ENCODE measurements at places on chromosomes 12 and 14.
A peak's percentile ranks its signal among the peaks of the same experiment; 100 is the strongest.

- no peak for DNase-seq
These were observed 69.6 kb upstream of the CHST11 start for GRCh38 chr12:104387190-104387589.

GRCh38 chr14:32939254-32940065 lies 781 bp downstream of the NPAS3 start:
- peak; percentile 71 for DNase-seq

- no peak for DNase-seq
These were observed 40.3 kb downstream of the EVL start for GRCh38 chr14:100105357-100106169.

- DNase-seq = no peak
These were observed 349.7 kb downstream of the NRXN3 start for GRCh38 chr14:78519863-78520262.

GRCh38 chr12:91538418-91538817 lies 355.8 kb upstream of the DCN start:
- DNase-seq = no peak

DNA sequence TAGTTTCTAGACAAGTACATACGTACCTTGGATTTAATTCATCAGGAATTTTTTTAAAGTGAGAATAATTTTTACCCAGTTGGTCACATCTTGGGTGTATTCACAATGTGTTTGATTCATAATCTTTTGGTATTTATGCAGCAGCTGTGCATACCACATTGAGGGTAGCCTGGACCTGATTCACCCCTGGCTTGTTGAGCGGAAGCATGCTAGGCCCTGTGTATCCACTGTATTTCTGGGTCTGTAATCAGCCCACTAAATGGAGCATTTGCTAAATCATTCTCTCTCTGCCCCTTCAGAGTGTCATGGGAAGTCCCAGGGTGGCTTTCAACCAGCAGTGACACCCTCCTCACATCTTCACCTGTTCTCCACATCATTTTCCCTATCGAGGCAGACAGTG lies 203.8 kb upstream of the RGS6 start:
- no peak for DNase-seq

GRCh38 chr12:66962290-66962689 lies 283.4 kb upstream of the GRIP1 start:
- DNase-seq = no peak

- DNase-seq = no peak
These were observed 3.2 kb downstream of the MLXIP start for GRCh38 chr12:122081697-122082221.

GRCh38 chr12:57929092-57929830 lies 12.1 kb upstream of the ATP23 start:
- DNase-seq = no peak

DNA sequence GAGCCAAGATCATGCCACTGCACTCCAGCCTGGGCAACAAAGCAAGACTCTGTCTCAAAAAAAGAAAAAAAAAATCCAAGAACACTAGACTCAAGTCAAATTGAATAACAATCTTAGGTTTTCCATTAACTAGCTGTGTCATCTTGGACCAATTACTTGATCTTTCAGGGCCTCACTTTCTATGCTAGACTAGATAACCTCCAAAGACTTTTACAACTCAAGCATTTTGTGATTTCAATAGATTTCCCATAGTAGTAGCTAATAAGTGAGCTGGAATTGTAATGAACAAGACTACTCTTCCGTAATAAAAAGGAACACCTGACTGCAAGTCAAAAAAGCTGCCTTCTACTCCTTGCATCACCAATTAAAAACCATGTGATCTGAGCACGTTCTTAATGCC lies 127.0 kb upstream of the SSTR1 start:
- DNase-seq = no peak

- DNase-seq = no peak
These were observed 132.4 kb downstream of the SRGAP1 start for GRCh38 chr12:63976902-63977395.

GRCh38 chr14:97592341-97592980 lies 795.3 kb downstream of the VRK1 start:
- DNase-seq = no peak

DNA sequence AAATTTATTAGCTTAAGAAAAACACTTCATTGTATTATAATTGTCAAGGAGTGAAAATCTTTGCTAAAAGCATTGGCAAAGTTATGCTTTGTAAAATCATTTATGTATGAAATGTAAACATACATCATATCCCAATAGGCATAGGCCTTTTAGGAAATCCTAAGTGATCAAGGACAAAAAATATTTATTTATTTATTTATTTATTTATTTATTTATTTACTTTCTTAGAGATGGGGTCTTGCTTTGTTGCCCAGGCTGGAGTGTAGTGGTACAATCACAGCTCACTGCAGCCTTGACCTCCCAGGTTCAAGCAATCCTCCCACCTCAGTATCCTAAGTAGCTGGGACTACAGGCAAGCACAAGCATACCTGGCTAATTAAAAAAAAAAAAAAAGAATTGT lies 32.0 kb upstream of the DLGAP5 start:
- DNase-seq = no peak

DNA sequence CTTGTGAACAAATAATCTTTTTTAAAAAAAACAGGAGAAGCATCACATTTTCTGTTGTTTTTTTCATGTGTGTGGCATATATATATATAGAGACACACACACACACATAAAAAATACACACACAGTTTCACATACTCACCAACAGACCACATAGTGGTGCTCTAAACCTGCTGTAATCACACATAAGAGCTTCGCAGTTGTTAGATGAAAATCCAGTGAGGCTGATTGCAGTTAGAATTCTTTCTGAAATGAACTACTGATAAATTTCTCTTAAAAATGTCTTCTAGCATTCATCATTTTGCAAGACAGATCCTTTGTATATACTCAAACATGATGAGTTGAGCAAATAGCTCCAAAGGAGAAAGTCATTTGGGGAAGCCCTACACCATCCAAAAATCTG lies 434.3 kb upstream of the STXBP6 start:
- no peak for DNase-seq

DNA sequence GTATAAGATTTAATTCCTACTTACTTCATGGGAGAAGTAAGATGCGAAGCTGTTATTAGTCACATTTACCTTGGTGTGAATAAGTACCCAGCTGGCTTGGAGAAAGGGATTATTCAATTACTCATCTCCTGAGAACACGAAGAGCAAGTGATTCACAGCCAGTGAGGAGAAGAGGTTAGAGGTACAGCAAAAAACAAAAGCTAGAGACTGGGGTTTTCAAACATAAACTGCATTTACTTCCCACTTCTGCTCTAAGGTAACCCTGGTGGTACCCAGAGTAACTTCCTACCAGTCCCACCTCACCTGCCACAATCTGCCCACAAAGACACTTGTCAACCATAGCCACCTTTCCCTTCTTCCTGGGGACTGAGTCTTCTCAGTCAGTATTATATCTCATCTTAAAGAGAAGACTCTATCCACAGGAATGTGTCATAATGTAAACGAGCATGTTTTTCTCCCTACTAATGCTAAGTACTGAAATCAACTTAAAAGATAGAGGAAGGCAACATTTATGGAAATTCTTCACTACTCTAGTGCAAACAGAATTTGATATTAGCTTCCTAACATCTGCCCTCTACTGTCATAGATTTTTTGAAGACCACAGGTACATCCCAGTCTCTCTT lies 6.0 kb upstream of the IL22 start:
- no peak for DNase-seq

- no peak for DNase-seq
These were observed 800.2 kb downstream of the FSCB start for GRCh38 chr14:43706900-43707299.

GRCh38 chr14:89447182-89447944 lies 30.3 kb upstream of the FOXN3 start:
- DNase-seq = no peak

DNA sequence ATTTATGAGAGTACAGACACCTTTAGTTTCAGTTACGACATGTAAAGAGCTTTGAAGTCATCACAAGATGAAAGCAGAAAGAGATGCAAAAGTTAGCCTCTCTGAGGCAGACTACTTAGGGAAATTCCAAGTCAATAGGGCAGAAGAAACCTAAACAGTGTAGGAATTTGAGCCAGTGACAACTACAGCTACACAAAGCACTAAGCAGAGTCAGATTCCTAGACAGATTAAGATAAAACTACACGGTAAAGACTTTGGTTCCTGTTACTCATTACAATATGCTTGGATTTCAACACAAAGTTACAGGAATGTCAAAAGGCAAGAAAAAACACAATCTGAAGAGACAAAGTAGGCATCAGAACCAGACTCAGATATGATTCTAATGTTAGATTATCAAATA lies 1302.3 kb downstream of the FSCB start:
- DNase-seq = no peak

- DNase-seq = no peak
These were observed 355.9 kb downstream of the TMTC2 start for GRCh38 chr12:83042441-83043200.
